ENCODE measurements at places on chromosomes 6 and 20.

- no peak for DNase-seq
Measured at GRCh38 chr6:49713346-49713745, at the start of gene CRISP2. CRISP2 (minus strand) TSS chr6:49713543; CDS start chr6:49709196, 4,347 bp downstream.

- peak; percentile 19 for DNase-seq
Measured at GRCh38 chr6:89564752-89565427, 73.7 kb downstream of the LYRM2 start.

DNA sequence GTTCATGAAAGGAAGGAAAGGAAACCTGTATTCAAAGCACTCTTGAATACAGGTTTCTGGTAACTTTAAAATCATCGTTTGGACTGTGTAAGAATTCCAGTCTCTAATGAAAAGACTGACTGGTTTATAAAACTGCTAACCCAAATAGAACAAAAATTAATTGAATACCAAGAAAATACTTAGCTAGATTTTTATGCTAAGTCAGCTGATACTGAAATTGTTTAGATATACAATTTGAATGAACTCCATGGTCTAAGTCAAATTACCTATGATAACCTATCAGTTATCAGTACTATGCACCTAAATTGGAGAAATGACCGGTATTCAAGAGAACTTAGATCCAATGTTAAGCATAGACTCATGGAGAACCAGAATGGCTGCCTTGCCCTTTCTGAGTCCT is 338.3 kb downstream of the RNF144B start:
- DNase-seq = no peak

GRCh38 chr20:5845681-5846615 is 95.7 kb downstream of the SHLD1 start:
- peak; percentile 66 for DNase-seq

Measured in adipocyte (in vitro differentiated cells).